ENCODE measurements at places on chromosomes 2 and 18.

- no peak for DNase-seq
Observed at GRCh38 chr18:14944838-14945237, 196.9 kb downstream of the ANKRD30B start.

DNA sequence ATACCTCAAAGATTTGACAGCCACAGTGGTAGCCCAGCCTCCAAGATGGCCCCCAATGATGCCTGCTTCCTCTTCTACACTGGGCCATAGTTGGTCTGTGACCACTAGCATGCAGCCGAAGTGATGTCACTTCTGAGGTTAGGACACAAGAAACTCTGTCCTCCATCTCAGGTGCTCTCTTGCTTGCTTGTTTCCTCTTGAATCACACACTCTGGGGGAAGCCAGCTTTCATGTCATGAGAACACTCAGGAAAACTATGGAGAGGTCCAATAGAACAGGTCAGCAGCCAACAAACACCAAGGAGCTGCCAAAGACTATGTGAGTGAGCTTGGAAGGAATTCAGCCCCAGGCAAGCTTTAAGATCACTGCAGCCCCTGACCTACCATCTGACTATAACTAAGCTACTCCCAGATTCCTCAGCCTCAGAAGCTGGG is 3.3 kb upstream of the ADAM17 start:
- DNase-seq = no peak

GRCh38 chr2:75489721-75490120 is 71.0 kb downstream of the EVA1A start:
- no peak for DNase-seq

DNA sequence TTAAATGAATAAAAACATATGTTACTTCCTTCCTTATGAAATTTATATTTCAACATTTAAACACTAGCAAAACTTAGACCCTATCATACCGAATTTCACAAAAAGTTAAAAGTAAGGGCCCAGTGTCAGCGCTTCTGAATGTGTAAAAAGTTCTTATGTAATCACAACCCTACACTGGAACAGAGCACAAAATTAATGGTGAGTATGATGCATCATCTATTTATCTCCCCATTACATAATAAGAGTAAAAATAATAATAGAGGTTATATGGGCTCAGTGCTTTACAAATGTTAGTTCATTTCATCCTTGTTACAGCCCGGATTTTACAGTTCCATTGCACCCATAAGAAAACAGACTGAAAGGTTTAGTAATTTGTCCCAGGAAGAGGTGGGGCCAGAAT is 144.9 kb upstream of the POU3F3 start:
- no peak for DNase-seq

GRCh38 chr18:31040686-31041270 is 1.8 kb downstream of the DSC3 start:
- DNase-seq = no peak

GRCh38 chr2:156505696-156506095 is 69.5 kb downstream of the GPD2 start:
- no peak for DNase-seq

DNA sequence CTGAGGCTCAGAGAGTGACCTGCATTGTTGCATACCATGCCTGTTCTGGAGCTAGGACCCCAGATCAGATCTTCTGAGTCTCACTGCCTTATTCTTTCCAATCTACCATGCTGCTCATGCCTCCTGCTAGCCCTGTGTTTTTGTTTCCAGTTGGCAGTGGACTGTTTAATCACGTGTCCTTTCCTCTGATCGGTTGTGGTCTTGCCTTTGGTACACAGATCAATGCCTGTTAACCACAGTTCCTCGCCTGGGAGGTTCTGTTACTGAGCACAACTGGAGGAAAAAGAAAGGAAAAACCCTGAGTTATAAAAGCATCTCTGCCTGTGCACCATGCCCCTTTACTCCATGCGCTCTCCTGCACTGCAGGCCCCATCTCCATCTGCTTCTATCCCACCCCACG is 329.1 kb downstream of the SETBP1 start:
- DNase-seq = no peak

- DNase-seq = peak; percentile 63
Observed at GRCh38 chr2:46297546-46298271, 502 bp downstream of the EPAS1 start.

- DNase-seq = no peak
Observed at GRCh38 chr2:10091182-10091888, 11.1 kb upstream of the CYS1 start.

DNA sequence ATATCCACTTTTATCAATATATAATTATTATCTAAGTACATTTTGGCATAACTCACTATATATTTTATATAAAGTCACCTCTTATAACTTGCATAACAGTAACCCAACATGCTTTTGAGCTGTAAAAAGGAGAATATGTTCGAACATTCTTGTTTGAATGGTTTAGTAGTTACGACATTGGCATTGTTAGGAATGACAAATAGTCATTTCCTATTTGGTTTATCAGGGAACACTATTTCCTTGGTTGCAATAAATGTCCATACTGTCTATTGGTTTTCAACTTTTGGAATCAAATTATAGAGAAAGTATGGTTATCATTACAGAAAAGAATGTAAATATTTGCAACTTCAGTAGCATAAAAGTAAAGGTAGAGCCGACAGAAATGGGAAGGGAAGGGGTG is 124.1 kb downstream of the PARD3B start:
- DNase-seq = no peak

- DNase-seq = no peak
Observed at GRCh38 chr2:46825231-46825938, 90.2 kb downstream of the MCFD2 start.

DNA sequence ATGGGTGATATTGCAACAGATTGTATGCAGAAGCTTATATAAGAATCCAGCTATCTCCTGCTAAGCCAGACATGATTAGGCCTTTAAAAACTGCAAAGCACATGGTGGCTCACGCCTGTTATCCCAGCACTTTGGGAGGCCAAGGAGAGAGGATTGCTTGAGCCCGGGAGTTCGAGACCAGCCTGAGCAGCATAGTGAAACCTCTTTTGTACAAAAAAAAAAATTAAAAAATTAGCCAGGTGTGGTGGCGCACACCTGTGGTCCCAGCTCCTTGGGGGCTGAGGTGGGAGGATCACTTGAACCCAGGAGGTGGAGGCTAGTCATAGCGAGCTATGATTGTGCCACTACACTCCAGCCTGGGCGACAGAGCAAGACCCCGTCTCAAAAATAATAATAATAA is 204.6 kb downstream of the TNS1 start:
- DNase-seq = no peak

GRCh38 chr2:16102976-16103380 is 162.6 kb downstream of the MYCN start:
- DNase-seq = no peak

- DNase-seq = no peak
Observed at GRCh38 chr2:28401948-28402550, 9.4 kb downstream of the FOSL2 start.

- DNase-seq = no peak
Observed at GRCh38 chr2:125561302-125561701, 1094.7 kb upstream of the GYPC start.

- no peak for DNase-seq
Observed at GRCh38 chr18:49582579-49582978, 20.7 kb downstream of the LIPG start.

GRCh38 chr18:22260208-22260820 is 90.9 kb downstream of the GATA6 start:
- no peak for DNase-seq

DNA sequence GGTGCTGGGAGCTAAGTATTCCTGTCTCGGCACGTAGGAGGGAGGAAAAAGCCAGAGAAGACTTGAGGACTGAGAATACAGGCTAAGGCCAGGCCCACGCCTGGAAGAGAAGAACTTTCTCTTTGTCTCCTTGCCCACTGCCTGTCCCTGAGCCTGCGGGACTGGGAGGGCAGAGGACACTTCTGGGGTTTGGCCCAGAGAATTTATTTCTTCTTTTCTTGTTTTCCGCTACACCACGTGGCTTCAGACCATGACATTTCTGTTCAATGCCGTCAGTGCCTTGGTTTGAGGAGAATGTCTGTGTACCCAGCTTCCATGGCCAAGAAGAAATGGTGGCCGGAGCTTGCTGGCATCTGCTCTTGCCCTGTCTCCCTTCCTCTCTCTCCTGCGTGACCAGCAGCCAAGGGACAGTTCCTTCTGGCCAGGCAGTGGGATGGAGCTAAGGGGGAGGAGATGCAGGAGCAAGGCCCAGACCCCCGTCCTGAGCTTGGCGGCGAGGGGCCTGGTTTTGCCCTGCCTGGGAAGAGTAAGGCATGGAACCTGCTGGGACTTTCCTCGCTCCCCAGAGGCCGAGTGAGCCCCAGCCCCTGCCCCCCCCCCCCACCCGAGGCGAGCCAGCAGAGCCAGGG is 140.3 kb downstream of the KLHL29 start:
- DNase-seq = no peak

DNA sequence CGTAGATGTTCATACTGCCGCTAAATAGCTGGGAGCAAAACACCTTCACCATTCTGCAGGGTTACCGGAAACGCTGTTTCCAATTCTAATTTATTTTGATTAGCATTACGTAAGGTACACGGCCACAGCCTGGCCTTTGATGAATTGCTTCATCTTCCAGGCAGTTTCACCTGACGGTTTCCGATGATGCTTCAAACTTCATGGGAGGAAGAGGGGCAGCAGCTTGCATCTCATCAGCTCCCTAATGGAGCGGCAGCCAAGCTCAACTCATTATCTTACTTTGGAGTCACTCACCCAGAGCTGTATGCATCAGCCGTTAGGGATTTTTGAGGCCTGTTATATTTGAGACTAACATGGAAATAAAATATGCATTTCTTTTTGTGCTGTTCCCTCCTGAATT is 54.8 kb downstream of the TMEM18 start:
- DNase-seq = no peak

- no peak for DNase-seq
Observed at GRCh38 chr2:240898108-240898730, 2.3 kb upstream of the MAB21L4 start.

DNA sequence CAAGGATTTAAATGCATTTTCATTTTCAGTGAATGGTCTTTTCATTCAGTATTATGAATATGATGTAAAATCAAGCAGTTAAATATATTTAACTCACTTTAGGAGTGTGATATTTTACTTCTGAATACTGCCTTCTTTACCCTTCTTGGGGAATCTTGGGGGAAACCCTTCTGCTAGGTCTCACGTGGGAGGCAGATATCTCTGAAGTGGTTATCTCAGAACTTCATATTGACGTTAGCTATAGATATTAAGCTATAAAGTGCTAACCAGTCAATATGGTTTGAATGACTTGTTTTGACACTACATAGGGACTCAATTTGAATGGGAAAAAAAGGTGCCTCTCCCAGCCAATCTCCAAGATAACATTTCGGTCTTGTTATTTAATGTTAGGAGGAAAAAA is 9.8 kb downstream of the REL start:
- no peak for DNase-seq

GRCh38 chr18:79494936-79495335 is 99.2 kb downstream of the NFATC1 start:
- no peak for DNase-seq

DNA sequence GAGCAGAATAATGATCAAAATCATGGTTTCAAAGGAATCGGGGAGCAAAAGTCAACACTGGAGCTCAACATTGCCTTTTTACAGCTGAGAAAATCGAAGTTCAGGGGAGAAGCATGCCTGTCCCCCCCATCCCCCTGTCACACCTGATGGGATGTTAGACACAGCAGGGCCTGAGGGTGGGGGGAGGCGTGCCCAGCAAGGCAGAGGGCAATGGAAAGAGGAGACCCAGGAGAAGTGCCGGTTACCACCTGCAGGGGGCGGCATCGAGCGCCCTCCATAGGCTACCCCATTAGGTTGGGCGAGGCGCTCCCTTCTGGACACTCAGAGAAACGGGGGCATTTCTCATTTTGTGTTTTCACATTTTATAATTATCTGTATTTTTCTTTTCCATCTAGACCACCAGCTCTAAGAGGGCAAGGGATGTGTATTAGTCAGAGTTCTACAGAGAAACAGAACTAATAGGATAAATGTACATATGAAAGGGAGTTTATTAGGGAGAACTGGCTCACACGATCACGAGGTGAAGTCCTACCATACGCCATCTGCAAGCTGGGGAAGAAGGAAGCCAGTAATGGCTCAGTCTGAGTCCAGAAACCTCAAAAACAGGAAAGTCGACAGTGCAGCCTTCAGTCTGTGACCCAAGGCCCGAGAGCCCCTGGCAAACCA is 271.3 kb downstream of the LRATD1 start:
- no peak for DNase-seq

DNA sequence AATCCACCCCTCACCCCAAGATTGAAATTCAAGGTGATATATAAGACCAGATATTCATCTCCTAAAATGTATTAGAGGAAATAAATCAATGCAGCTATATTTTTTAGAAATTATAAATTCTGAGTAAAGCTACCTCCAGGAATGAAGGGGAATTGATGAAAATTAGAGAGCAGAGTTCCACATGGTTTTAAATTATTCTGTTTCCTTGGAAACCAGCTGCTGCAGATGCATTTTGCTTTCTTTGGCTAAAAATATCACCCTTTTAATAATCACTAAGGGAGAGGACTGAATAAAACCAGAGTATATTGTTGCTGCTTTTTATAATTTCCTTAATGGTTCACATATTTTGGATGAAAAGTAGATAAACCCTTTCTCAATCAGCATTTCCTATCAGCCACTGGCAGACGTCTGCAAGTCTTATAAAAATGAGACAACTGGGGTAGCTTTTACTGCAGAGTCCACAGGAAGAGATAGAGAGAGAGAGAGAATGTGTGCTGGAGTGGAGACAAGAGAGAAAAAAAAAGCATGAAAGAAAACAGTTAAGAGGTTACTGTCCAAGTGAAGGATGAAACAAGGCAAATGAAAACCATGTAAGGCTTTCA is 2.0 kb downstream of the CSRNP3 start:
- no peak for DNase-seq

- DNase-seq = no peak
Observed at GRCh38 chr2:238922435-238922834, 74.5 kb downstream of the TWIST2 start.

- DNase-seq = no peak
Observed at GRCh38 chr2:183998041-183998796, 600.1 kb upstream of the ZNF804A start.

DNA sequence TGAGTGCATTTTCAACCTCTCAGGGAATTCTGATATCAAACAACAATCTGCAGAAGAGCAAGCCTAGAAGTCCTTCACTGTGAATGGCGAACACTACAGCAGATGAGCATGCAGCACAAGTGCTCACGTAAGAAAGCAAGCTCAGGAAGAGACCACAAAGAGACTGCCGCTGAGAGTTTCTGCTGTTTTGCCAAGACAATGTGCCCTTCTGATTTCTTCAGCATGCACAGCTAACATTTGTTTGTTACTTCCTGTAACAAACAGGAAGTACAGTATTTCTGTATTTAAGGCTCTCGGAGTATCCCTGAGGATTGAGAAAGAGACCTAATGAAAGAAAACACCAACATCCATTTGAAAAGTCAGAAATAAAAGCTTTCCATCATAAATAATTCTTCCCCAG is 45.9 kb downstream of the MBOAT2 start:
- DNase-seq = no peak

- no peak for DNase-seq
Observed at GRCh38 chr2:98508709-98509066, 64.0 kb downstream of the INPP4A start.

- DNase-seq = no peak
Observed at GRCh38 chr2:62362561-62362960, 143.4 kb downstream of the TMEM17 start.
